Endothelial cell of umbilical vein (primary cell): ENCODE measurements at places on chromosomes 2 and 18. TPM values are rescaled to one million over a fixed set of nuclear protein-coding genes. Genes with fewer than 3 reads are reported as not detected.

DNA sequence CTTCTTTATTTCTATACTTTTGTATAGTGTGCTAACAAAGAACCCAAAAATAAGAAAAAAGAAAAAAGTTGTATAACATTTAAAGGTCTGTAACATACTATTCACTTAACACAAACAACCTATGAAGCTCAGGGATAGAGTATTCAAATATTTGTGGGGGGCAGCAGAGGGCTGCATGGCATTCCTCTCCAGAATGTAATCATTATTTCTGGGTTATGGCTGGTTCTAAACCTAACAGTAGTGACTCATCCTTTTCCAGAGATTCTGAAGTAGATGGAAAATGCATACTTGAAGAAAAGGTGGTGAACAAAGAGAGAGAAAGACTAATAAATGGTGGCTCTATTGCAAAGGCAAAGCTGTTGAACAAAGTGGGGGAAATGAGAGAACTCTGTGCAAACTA is 249.4 kb downstream of the NRXN1 start:
- no peaks in the 10 kb centered on the region for H3K36me3 ChIP-seq
- no peaks in the 10 kb centered on the region for H3K27me3 ChIP-seq
- DNase-seq, result no peak
- no peaks in the 10 kb centered on the region for H3K4me1 ChIP-seq
- H3K4me3 ChIP-seq, result no peak overlapping the region
- no peak overlapping the region for H3K27ac ChIP-seq

DNA sequence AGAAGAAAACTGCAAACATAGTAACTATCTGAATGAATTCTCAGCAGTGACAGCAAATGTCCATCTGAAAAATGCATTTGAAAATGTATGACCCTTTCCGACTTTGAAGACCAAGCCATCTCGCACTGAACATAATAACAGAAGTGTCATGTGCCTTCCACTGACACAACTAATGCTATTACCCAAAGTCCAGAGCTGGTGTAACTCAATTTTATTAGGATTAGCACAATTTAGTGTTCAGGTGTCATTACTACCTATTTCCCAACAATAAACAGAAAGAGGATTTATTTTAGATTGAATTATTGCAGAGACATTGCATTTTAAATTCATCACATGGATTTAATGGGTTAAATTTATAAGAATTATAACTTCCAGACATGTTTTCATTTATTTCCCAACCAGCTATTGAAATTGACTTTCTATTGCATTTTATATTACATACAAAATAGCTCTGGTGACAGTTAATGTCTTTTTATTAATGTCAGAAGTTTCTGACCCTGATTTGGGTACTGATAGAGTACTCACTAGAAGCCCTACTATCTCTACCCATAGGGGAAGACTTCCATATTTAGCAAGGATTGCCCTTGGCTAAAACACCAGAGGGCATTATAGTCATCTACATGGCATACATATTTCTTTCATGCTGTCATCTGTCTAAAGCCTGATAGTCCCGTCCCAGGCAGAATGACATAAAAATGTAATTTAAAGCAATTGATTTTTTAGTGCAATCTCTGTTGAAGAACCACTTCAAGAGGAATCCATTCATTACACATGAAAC is 7.0 kb upstream of the STK39 start:
- DNase-seq, result no peak
- H3K27me3 ChIP-seq, result peaks cover 7% of the 10 kb centered on the region
- no peaks in the 10 kb centered on the region for H3K4me1 ChIP-seq
- H3K4me3 ChIP-seq, result no peak overlapping the region
- no peaks in the 10 kb centered on the region for H3K36me3 ChIP-seq
- no peak overlapping the region for H3K27ac ChIP-seq

The LIPG gene
- total RNA-seq, result 80.6 and 96.2 TPM in 2 replicates

DNA sequence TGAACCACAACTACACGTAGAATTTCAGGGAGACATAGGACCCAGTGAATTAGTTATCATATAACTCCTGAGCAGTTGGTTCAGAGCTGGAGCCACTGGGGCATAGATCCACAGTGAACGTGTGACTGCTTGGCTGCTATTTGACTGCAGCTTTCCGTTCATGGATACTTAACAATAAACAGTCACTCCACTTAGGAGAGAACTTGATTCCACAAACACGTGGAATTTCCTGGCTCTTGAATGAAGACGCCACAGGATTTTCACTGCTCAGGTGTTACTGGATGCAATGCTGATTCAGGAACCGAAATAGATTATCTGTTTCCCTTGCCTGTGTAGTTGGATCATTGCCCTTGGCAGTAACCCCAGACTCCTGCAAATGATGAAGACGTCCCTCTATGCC is 679.1 kb upstream of the ZEB2 start:
- H3K4me3 ChIP-seq, result no peak overlapping the region
- no peak for DNase-seq
- H3K36me3 ChIP-seq, result no peaks in the 10 kb centered on the region
- no peaks in the 10 kb centered on the region for H3K27me3 ChIP-seq

DNA sequence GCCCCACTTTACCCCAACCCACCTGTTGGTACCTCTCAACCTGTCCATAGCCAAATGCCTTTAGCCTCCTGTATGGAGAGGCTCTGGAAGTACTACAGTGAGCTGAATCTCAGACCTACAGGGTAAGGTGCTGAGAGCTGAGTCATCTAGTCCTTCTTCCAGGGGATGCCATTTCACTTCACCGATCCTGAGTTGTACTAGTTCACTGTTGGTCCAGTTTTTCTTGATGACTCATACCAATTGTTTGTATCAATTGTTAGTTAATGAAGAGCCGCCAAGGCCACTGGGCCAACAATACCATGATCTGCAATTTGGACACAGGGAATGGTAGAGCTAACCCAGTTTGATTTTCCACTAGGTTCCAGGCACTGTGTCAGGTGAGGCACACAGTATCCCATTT is 257.0 kb downstream of the CLIP4 start:
- H3K27me3 ChIP-seq, result no peaks in the 10 kb centered on the region
- no peak overlapping the region for H3K27ac ChIP-seq
- no peaks in the 10 kb centered on the region for H3K4me1 ChIP-seq
- H3K36me3 ChIP-seq, result no peaks in the 10 kb centered on the region

The GATA6 gene
- total RNA-seq, result 14.6 and 14.9 TPM in 2 replicates

DNA sequence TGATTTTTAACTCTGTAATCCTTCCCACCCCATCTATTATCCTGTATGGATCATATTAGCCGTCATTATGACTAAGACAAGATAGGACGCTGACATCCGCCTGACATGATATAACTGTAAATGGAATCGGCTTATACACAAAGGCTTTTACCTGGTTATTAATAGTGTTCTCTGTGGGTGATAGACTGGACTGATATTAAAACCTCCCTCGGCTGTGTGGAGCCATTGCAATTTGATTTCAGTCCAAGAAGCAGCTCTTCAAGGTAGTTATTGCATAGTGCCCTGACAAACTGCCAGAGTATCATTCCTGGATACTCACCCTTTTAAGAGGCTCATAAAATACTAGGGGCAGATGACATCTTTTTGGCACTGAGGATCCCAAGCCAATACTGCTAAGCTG is 226.1 kb upstream of the HNRNPA3 start:
- no peaks in the 10 kb centered on the region for H3K4me1 ChIP-seq
- H3K27me3 ChIP-seq, result peaks cover 1% of the 10 kb centered on the region
- H3K36me3 ChIP-seq, result no peaks in the 10 kb centered on the region
- DNase-seq, result no peak
- H3K4me3 ChIP-seq, result no peak overlapping the region

DNA sequence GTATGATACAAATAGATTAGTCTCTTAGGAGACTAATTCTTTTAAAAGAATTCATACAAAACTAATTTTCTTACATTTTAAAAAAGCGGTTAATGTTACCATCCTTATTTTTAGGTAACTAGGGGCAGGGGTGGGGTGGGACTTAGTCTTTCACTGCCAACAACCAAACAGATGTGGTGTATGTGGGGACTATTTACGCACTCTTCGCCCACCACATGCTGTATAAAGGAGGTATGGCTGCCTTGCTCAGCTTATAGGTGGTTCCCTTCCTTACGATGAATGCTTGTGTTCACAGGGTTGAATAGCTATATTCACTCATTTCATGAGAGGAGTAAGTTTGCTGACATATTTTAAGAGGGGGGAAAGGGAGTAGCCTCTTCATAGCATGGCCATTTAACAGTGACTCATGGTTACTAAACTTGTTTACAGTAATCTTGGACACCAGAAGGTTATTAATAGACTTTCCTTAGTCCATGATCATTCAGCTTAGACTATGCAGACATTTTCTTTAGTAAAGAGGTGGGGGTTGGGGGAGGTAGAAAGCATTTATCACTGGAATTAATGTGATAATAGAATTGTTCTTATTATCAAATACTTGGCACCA is 61.8 kb downstream of the CAB39 start:
- no peaks in the 10 kb centered on the region for H3K36me3 ChIP-seq
- peak; percentile 74 for DNase-seq
- peaks cover 44% of the 10 kb centered on the region for H3K4me1 ChIP-seq
- H3K4me3 ChIP-seq, result no peak overlapping the region

The SGPP2 gene
- not detected in 2 replicates for total RNA-seq

- H3K4me3 ChIP-seq, result no peak overlapping the region
- no peaks in the 10 kb centered on the region for H3K27me3 ChIP-seq
- peak overlapping the region; percentile 100 for H3K27ac ChIP-seq
- H3K36me3 ChIP-seq, result no peaks in the 10 kb centered on the region
- H3K4me1 ChIP-seq, result peaks cover 58% of the 10 kb centered on the region
Observed at GRCh38 chr2:169002161-169002738, 28.9 kb downstream of the ABCB11 start.

- no peaks in the 10 kb centered on the region for H3K27me3 ChIP-seq
- no peaks in the 10 kb centered on the region for H3K36me3 ChIP-seq
- no peak overlapping the region for H3K4me3 ChIP-seq
- peak overlapping the region; percentile 72 for H3K27ac ChIP-seq
- peak; percentile 97 for DNase-seq
Observed at GRCh38 chr2:138474100-138474825, 27.3 kb upstream of the SPOPL start.

The MARCO gene
- not detected in 2 replicates for total RNA-seq

The DNAJC5G gene
- total RNA-seq, result 0.16 and 0.77 TPM in 2 replicates

DNA sequence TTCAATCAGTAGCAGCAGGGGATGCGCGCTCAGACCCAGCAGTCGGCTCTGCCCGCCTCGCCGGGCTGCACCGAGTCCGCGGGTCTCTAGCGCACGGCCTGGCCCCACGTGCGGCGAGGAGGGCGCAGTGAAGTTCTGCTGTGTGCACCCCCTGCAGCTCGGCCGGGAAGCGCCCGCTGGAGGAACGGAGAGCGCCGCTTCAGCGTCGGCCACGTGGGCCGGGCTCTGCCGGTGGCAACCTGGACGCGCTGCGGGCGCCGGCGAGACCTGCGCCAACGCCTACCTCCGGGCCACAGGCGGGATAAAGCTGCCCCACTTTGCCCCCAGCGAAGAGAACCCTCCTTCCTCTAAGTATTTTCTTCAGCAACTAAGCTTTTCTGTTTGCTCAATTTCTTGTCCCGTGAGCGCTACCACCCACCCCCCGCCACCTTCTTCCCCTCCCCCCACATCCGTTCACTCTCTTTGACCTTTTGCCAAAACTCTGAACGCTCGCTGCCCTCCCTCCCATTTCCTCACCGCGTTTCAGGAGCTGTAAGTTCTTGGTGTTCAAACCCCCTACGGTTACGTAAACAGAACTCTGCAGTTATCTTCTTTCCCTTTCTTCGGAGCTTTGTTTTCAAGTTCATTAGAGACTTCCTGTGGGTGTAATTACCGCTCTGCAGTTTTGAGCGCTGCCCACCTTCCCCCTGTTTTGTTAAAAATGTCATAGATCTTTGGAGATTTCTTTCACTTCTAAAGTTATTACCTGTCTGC is 42.6 kb upstream of the EDAR start:
- peak; percentile 53 for DNase-seq
- no peaks in the 10 kb centered on the region for H3K36me3 ChIP-seq
- peak overlapping the region; percentile 39 for H3K4me3 ChIP-seq
- peaks cover 2% of the 10 kb centered on the region for H3K27me3 ChIP-seq

The EVA1A gene
- 59.7 and 66.5 TPM in 2 replicates for total RNA-seq

The DPP4 gene
- total RNA-seq, result 3.0 and 6.2 TPM in 2 replicates

The CYBRD1 gene
- 22.8 and 24.8 TPM in 2 replicates for total RNA-seq

DNA sequence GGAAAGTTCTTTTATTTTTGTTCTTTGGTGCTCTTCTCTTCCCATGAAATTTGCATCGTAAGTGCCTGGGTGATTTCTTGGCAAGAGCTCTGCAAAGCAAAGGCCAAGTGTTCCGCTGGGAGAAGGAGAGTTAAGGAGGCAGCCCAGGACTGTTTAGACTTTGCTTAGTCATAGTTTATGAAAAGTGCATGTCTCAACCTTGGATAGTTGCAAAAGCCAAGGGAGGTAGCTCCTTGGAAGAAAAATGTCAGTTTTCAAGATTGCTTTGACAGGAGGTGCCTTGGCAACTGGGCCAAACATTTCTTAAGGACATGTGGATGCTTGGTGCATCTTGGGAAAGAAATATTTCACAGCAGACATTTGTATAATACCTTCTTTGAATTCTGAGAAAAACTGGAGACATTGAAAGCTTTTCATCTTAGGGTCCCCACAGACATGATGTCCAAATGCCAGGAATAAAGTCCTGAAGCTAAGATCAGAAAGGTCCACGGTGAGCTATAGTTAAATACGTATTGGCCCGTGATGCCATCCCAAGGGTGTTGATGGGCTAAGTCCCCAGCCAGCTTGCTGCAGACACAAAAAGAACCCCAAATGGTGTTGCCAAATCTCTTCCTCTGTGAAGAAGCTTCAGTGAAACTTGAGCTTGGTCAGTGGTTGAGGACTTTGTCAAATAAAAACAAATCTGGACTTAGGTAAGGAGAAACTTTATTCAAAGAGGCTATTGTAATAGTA is 96.3 kb upstream of the THUMPD2 start:
- no peaks in the 10 kb centered on the region for H3K27me3 ChIP-seq
- no peak overlapping the region for H3K27ac ChIP-seq
- DNase-seq, result no peak
- H3K4me3 ChIP-seq, result no peak overlapping the region
- no peaks in the 10 kb centered on the region for H3K4me1 ChIP-seq
